T-cell (primary cell): ENCODE measurements at places on chromosomes 13 and 19. TPM values are rescaled to one million over a fixed set of nuclear protein-coding genes. Genes with fewer than 3 reads are reported as not detected.

DNA sequence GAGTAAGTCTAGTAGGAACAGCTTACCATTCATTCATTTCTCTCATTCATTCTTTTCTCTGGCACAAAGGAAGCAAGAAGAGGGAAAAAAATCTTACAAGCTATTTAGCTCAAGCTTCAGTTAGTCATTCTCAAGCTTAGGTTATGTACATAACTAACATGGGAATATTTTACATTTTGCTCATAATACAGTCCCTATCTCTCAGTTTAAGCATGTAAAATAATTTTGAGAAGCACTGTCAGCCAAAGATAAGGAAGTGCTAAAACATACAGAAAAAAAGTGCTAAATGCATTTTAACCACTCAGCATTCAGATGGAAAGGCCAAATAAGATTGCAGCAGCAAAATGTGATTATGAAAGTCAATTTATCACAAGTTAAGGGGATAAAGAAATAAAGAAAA, 7.9 kb downstream of the RBM26 start:
- DNase-seq: no peak

DNA sequence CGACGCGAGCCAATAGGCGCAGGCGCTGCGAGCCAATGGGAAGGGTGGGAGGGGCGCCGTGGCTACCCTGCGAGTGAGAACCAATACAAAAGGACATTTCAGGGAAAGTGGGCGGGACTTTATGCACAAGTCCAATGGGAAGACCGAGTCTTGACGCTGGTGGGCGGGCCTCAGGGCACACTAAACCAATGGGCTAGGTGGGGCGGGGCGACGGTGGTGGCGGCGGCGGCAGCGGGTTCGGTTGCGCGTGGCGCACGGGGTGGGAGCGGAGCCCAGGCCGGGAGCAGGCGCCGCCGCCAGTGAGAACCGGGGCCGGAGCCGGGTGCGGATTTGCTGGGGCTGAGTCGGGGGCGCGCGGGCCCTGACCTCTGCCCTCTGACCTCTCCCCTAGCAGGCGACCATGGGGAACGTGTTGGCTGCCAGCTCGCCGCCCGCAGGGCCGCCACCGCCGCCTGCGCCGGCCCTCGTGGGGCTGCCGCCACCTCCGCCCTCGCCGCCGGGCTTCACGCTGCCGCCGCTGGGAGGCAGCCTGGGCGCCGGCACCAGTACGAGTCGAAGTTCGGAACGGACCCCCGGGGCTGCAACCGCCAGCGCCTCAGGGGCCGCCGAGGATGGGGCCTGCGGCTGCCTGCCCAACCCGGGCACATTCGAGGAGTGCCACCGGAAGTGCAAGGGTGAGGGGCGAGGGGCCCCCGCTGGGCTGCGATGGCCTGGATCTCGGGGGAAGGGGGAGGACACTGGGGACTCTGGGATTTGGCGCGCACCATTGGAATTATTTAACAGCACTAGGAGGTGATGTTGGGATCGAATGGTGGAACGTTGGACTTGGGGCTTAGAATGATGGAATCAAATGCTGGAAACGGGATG, at the start of gene TOMM40:
Gene TOMM40, plus strand, starts transcription at position 239 of the 867 bp plus-strand sequence. Its CDS starts 162 bp downstream, at position 401.
- DNase-seq: no peak

- no peak for DNase-seq
Observed at GRCh38 chr19:43811837-43812236, 9.6 kb upstream of the LYPD5 start.

DNA sequence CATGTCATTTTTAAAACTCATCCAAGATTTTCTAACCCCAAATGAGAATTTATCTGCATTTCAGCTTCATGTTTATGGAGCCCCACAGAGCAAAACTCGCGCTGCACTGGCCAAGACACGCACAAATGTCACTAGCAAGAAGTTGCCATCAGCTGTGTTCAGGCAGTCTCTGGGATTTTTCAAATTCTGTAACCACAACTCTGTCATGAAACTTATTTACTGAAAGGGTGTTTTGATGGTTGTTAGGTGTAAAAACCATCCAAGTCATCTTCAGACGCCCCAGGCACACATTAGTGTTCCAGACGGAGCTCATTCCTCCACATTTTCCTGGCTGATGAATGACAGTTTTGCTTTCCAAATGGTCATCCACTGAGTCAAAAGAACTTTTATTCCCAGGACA, 63.4 kb downstream of the SLC7A1 start:
- DNase-seq: no peak

- no peak for DNase-seq
Observed at GRCh38 chr13:74191410-74191809, 57.2 kb upstream of the KLF12 start.

GRCh38 chr13:27622881-27623280, 1.2 kb downstream of the POLR1D start:
- DNase-seq: no peak

Gene GJB6
- 2.9 TPM for total RNA-seq

Gene PSG3
- total RNA-seq: not detected
